ENCODE measurements at places on chromosomes 3 and 15.

DNA sequence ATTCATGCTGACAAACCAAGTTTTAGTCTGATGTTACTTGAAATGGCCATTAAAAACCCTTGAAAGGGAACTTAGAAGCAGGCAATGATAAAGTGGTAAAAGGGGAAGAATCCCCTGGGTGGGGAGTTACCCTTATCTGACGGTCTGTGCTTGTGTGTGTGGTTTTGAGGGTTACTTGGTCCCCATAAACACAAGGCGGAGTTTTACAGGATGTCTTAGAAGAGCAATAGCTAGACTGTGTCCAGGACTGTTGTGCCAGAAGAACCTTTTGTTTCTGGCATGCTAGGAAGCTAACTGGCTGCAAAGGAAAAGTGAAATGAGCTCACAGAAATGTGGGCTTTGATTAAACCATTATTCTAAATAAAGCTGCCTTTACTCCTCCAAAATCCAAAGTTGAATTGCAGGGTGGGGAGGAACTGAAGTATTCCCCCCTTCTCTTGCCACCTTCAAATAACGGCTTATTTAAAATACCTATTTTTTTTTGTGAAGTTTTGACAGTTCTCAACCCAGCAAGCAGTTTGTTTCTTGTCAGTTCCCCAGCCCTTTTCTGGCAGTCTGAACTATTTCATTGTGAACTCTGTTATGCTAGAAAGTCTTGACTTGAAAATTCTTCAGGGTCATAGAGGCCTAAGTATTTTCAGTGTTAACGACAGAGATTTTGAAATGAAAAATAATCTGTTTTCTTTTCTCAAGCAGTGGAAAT is 443.5 kb downstream of the OTOL1 start:
- DNase-seq, result no peak

DNA sequence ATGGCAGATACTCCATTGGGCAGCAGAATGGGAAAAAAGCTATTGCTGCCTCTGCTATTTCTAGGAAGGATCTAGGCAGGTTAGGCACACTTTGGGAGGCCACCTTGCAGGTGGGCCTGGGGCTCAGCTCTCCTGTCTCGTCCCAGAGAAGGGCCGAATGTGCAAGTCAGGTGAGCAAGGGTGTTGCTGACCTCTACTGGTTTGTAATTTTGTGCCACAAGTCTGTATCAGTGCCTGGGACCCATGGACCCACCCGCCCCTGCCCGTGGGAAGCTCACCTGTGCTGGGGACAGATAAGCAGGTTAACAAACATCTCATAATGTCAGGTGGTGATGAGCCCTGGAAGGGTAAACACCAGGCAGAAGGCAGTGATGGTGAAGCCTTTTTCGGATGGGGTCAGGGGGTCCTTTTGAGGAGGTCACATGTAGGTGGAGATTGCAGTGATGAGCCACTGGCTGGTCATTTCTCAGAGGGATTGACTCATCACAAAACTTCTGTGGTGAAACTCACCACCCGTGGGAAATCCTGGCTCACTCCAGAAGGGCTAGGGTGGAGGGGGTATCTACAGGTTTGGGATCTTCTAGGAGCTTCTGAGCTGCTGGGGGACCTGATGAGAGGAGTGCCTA is 161.3 kb downstream of the KLF13 start:
- DNase-seq, result no peak

DNA sequence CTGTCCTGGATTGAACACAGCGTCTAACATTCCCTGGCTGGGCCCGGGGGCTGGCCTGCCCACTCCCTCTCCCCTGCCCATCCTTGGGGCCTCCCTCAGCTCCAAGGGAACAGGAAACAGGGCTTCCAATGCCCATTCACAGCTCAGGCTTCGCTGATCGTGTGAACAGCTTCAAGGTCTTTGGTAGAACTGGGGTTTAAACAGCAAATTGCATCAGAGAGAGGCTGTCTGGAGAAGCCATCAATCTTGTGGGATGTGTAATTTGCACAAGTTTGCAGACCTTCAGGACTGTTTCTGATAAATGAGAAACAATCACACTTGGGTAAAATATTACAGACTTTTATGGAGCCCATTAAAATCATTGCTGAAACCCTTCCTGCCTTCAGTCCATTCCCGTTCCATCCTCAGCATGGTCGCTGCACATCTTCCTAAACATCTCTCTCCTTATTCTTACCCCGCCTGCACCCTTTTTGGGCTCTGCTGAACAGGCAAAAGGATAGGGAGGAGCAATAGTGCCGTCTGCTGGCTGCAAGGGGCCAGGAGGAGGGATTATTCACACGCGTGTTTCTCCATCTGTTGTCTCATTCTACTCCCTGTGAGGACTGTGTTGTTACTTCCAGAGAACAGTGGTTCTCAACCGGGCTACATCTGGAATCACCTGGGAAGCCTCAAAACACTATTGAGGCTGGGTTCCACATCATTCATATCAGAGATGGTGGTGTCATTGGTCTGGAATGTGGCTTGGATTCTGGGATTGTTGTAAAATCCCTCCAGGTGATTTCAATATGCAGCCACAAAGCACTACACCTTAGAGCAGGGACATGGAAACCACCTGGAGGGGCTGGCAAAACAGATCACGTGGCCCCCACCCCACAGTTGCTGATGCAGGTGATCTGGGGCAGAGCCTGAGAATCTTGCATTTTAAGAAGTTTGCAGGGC is 116.3 kb downstream of the CLSTN2 start:
- DNase-seq, result peak; percentile 54

DNA sequence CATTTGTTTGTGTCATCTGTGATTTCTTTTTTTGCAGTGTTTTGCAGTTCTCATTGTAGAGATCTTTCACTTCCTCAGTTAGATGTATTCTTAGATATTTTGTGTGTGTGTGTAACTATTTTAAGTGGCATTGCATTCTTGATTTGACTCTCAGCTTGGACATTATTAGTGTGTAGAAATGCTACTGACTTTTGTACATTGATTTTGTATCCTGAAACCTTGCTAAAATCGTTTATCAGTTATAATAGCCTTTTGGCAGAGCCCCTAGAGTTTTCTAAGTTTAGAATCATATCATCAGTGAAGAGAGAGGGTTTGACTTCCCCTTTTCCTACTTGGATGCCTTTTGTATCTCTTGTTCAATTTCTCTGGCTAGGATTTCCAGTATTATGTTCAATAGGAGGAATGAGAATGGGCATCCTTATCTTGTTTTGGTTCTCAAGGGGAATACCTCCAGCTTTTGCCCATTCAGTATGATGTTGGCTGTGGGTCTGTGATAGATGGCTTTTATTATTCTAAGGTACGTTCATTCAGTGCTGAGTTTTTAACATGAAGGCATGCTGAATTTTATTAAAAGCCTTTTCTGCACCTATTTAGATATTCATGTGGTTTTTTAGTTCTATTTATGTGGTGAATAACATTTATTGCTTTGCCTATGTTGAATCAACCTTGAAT is 211.7 kb downstream of the MBNL1 start:
- DNase-seq, result no peak

- DNase-seq, result no peak
These were observed 35.5 kb upstream of the ATP1B3 start for GRCh38 chr3:141840737-141841544.

- DNase-seq, result peak; percentile 40
These were observed 6.7 kb downstream of the CA12 start for GRCh38 chr15:63374686-63375520.

DNA sequence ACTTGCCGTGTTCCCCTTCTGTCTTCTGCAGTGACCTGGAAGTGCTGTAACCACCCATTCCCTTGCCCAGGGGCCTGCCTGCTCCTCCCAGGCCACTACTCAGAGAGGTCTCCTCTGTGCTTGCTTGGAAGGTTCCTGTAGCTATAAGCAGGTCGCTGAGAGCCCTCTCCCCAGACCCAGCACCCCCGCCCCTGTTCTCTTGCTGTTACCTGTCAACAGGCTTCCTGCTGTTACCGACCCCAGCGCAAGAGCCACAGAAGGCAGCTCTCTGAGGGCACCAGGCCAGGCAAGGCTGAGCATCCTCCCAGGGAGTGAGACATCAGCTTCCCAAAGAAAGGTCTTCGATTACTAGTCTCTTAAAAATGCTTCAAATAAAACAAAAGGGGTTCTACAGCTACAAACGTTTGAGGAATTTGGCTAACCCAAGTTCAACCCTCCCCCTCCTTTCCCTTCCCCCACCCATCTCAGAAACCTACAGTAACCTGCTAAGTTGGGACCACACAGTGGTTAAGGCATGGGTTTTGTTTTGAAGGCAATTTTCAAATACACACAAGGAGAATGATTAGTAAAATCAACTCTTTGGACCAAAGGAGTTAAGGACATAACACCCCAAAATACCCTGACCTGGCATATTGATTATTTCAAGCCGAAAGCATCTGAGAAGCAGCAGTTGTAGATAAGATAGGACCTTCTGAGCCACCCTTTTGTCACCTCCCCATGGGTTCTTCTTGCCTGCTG is 74.9 kb upstream of the MFGE8 start:
- DNase-seq, result no peak

DNA sequence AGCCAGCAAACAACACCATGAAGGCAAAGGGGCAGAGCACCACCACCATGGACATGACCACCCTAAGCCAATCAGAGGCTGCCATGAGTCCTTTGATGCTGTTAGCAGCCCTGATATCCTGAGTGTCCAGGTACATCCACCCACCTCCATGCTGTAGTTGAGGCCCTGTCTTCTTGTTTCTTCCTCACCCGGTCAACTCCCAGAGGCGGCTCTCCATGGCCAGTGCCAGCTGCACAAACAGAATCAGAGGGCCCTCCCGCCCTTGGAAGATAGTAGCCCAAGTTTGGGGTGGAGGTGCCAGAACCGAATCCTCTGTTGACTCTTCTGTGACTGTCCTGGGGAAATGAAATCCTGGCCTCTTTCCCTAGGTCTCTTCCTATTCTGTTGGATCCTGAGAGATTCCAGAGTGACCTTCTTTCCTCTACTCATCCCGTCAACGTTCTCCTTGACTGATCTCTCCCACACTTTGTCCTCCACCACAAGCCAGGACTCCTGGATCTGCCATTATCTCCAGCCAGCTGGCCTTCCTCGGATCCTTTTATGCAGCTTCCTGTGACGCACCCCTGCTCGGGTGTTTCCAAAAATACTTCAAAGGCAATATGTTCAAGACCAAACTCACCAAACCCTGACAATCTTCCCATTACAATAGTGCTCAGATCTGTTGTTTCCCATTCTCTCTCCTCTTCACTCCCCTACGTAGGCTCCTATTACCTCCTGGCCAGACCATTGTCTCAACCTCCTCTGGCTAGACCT is 45.4 kb upstream of the DLG1 start:
- no peak for DNase-seq

DNA sequence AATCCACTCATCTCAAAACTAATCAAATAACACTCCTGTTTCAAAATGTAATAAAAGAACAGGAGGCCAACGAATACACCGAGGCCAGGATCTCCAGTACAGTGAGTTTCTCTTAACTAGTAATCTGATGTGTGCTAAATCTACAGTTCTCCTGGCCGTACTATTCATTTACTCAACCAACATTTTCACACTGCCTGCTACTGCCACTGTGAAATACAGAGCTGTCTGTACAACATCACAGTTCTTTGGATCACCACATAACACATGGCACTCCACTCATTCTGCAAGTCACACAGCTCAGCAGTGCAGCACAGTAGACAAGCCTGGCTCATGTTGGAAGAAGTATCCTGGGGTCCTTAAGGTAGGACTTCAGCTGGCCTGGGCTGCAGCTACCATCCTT is 21.9 kb downstream of the RIOX2 start:
- no peak for DNase-seq

- no peak for DNase-seq
These were observed 479.4 kb downstream of the RBMS3 start for GRCh38 chr3:29760226-29760685.

GRCh38 chr3:12351145-12351544 is 62.3 kb downstream of the PPARG start:
- no peak for DNase-seq

GRCh38 chr15:39687965-39688364 is 94.7 kb downstream of the FSIP1 start:
- no peak for DNase-seq

DNA sequence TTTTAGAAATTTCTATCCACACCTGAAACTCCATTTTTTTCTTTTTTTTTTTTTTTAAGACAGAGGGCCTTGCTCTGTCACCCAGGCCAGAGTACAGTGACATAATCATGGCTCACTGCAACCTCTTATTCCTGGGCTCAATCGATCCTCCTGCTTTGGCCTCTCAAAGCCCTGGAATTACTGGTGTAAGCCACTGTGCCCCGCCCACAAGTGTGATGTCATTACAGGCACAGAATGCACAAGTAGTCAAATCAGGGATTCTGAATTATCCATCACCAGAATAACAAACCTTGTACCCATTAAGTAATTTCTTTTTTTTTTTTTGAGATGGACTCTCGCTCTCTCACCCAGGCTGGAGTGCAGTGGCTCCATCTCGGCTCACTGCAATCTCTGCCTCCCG is 1.9 kb downstream of the UQCRC1 start:
- DNase-seq, result no peak

DNA sequence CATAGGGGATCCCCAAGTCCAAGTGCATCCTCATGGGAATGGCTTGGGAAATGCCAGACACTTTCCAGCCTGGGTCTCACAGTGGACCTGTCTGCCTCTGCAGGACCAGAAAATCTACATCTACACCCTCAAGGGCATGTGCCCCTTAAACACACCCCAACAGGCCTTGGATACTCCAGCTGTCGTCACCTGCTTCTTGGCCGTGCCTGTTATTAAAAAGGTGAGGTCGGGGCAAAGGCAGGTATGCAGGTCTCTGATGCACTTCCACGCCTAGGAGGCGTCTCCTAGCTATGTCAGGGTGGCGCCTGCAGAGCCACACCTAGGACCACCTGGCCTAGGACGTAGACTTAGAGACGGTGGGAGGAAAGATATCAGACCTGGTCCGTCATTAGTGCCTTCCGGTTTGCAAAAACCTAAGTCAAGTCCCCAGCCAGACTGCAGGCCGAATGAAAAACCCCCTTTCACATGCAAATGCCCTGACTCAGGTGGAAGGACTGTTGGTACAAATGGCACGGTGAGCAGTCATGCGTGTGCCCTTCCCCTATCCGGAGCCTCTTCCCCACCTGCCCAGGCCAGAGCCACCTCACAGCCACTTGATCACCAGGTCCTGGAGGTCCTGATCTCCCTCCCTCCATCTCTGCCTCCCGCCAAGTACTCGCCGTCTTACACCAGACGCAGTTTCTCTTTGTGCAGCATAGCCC is 143.5 kb downstream of the LRRK1 start:
- no peak for DNase-seq

GRCh38 chr15:62547584-62547983 is 382.5 kb upstream of the C2CD4B start:
- peak; percentile 46 for DNase-seq

- DNase-seq, result no peak
These were observed 18.5 kb downstream of the MINAR1 start for GRCh38 chr15:79450648-79451047.

DNA sequence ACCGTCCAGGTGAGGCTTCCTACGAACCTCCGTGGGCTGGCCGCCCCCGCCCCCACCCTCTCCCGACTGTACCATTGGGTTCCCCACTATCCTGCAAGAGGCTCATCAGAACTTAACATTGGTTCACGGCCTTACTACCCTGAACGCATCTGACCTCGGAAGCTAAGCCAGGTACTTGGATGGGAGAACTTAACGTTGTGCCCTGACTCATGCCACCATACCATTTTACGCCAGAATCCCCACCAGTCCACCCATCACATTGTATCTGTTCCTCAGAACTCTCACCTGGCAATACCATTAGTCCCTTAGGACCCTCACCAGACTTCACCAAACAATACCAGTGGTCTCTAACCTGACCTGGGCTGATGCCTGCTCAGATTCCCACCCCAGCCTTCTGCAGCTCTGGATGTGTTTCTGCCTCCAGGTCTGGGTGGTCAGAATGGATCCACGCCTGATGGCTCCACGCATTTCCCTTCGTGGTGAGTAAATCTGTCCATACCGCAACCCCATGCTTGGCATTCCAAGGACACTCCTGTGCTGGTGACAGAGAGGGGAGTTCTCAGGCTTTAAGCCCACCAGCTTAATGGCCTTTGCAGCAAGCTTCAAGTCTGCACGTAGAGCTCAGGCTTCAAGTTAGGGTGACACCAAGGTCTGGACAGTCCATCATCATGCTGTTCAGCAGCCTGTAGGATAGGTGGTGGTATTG is 562 bp downstream of the TCTA start:
- DNase-seq, result no peak

All from SJCRH30 (cell line).